Activated CD4-positive, alpha-beta T cell treated with anti-CD3 and anti-CD28 coated beads, Interleukin-2, amount 10 ng/mL, durations not matched to agents 24 days and 14 days (primary cell): ENCODE measurements at places on chromosomes 2 and 18. TPM values are rescaled to one million over a fixed set of nuclear protein-coding genes. Genes with fewer than 3 reads are reported as not detected.

- peaks cover 10% of the 10 kb centered on the region for H3K4me1 ChIP-seq
- H3K36me3 ChIP-seq, result peaks cover 62% of the 10 kb centered on the region
- no peak for DNase-seq
- no peaks in the 10 kb centered on the region for H3K27me3 ChIP-seq
Measured at GRCh38 chr18:35334212-35334611, 10.0 kb downstream of the ZNF24 start.

The RFTN2 gene
- total RNA-seq, result not detected in 2 replicates

GRCh38 chr18:28476302-28476701, 299.4 kb upstream of the CDH2 start:
- no peaks in the 10 kb centered on the region for H3K36me3 ChIP-seq
- H3K4me3 ChIP-seq, result no peak overlapping the region
- no peaks in the 10 kb centered on the region for H3K27me3 ChIP-seq
- no peak for DNase-seq
- H3K27ac ChIP-seq, result no peak overlapping the region

DNA sequence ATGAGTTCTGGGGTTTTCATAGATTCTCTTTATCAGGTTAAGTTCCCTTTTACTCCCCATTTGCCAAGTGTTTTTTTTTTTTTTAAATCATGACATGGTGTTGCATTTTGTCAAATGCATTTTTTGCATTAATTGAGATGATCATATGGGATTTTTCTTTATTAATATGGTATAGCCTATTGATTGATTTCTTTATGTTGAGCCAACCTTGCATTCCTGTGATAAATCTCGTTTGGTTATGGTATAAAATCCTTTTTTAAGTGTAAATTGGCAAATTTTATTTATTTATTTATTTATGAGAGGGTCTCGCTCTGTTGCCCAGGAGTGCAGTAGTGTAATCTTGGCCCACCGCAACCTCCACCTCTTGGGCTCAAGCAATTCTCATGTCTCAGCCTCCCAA, 81.5 kb upstream of the ACVR1 start:
- H3K27ac ChIP-seq, result no peak overlapping the region
- H3K4me3 ChIP-seq, result no peak overlapping the region
- no peaks in the 10 kb centered on the region for H3K36me3 ChIP-seq
- H3K27me3 ChIP-seq, result no peaks in the 10 kb centered on the region
- DNase-seq, result no peak

GRCh38 chr18:29449424-29449823, 1272.5 kb upstream of the CDH2 start:
- no peak overlapping the region for H3K27ac ChIP-seq
- no peak overlapping the region for H3K4me3 ChIP-seq
- no peak for DNase-seq
- H3K36me3 ChIP-seq, result no peaks in the 10 kb centered on the region
- H3K27me3 ChIP-seq, result no peaks in the 10 kb centered on the region
- no peaks in the 10 kb centered on the region for H3K4me1 ChIP-seq

DNA sequence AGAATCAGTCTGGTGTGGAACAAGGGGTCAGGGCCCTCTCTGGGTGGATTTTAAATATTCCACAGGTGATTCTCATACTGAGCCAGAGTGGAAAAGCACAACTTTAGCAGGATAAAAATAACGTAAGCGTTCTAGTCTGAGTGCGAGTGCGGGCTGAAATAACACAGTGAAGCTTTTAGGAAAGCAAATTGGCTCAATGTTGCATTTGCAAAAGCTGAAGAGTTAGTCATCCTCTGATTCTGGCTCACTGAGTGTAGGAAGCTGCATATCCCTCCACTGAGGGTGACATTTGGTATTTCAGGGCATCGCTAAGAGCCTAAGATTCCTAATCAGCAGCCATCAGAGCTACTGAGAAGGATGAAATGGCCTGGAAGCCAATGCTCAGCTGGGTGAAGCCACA, 134.7 kb downstream of the RIF1 start:
- H3K4me3 ChIP-seq, result no peak overlapping the region
- no peak for DNase-seq
- H3K4me1 ChIP-seq, result no peaks in the 10 kb centered on the region
- H3K27me3 ChIP-seq, result no peaks in the 10 kb centered on the region
- no peaks in the 10 kb centered on the region for H3K36me3 ChIP-seq
